ENCODE measurements at places on chromosomes 12 and 14. TPM values are rescaled to one million over a fixed set of nuclear protein-coding genes. Genes with fewer than 3 reads are reported as not detected.

The FKBP3 gene
- total RNA-seq = 8.6 TPM

GRCh38 chr12:111926631-111927030 lies 84.6 kb downstream of the MAPKAPK5 start:
- no peak for DNase-seq

The FGF23 gene
- total RNA-seq = not detected

The ESPL1 gene
- total RNA-seq = 5.6 TPM

The MIPOL1 gene
- 5.9 TPM for total RNA-seq

GRCh38 chr12:117100851-117101673 lies 1.8 kb upstream of the TESC start:
- no peak for DNase-seq

The POU6F1 gene
- total RNA-seq = 0.90 TPM

GRCh38 chr14:65057695-65058094 lies 44.6 kb downstream of the MAX start:
- no peak for DNase-seq

Data from IMR-90 (cell line).